ENCODE measurements at places on chromosomes 1 and 21.
A peak's percentile ranks its signal among the peaks of the same experiment; 100 is the strongest.

GRCh38 chr1:87196110-87196827 is 132.4 kb upstream of the LMO4 start:
- peak; percentile 31 for DNase-seq

GRCh38 chr21:29184037-29184436 is 53.6 kb downstream of the MAP3K7CL start:
- DNase-seq, result no peak

DNA sequence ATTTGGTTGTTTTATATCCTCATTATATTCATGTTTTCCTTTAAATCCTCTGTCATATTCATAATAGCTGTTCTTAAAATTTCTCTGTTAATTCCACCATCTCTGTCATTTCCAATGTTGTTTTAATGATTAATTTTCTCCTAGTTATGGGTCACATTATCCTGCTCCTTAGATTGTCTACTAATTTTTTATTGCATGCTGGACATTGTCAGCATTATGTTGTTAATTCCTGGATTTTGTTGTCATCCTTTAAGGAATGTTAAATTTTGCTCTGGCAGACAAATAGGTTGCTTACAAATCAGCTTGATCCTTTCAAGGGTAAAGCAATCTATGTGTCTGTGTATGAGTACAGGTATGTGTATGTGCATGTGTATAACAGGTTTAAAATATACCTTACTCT is 393.8 kb upstream of the POU3F1 start:
- DNase-seq, result no peak

DNA sequence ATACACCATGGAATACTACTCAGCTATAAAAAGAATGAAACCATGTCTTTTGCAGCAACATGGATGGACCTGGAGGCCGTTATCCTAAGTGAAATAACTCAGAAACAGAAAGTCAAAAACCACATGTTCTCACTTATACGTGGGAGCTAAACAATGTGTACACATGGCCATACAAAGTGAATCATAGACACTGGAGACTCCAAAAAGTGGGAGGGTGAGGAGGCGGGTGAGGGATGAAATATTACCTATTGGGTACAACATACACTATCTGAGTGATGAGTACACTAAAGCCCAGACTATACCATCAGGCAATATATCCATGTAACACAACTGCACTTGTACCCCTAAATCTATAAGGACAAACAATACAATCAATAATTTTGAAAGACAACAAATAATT is 39.5 kb upstream of the FAM20B start:
- no peak for DNase-seq

DNA sequence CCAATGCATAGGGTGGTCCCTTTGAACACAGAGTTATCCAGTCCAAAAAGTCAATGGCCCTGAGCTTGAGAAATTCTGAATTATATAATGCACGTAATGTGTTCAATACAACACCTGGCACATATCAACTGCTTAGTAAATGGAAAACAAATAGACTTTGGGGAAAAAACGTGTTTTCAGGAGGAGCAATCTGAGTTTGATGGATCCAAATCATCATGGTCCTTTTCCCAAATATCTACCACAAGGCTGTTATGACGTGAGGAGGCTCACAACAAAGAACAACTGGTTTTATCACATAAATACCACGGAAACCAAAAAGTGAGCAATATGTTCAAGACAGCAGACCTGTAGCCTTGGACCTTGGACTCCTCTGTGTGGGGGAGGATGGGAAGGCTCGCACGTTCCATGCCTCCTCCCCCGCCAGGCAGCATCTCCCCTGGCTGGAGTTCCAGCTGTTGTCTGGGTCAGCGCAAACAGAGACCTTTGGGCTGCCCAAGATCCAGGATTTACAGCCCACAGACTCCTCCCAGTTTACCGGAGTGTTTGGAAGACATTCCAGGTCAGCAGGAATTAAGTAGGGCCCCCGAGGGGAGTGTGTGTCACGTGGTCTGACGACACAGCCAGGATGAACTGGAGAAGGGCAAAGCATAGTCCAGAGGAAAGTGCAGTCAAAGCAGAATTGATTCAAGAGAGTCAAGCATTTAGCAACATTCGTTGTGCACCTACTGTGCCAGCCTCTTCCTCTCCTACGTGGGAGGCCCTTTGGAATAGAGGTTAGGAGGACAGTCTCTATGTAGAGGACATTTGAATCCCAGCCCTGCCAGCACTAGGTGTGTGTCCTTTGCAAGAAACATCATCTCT is 32.2 kb upstream of the MED18 start:
- DNase-seq, result peak; percentile 63

GRCh38 chr1:244314921-244315559 is 136.7 kb downstream of the ADSS2 start:
- no peak for DNase-seq

- DNase-seq, result no peak
These were observed 84.2 kb upstream of the SLC2A1 start for GRCh38 chr1:43042773-43043457.

- DNase-seq, result no peak
These were observed 39.3 kb upstream of the EYA3 start for GRCh38 chr1:28127617-28128257.

Measured in right hindlimb (tissue), 1 donor.